Right ventricle myocardium superior (tissue), 1 donor: ENCODE measurements at places on chromosomes 7 and 10. TPM values are rescaled to one million over a fixed set of nuclear protein-coding genes. Genes with fewer than 3 reads are reported as not detected.

DNA sequence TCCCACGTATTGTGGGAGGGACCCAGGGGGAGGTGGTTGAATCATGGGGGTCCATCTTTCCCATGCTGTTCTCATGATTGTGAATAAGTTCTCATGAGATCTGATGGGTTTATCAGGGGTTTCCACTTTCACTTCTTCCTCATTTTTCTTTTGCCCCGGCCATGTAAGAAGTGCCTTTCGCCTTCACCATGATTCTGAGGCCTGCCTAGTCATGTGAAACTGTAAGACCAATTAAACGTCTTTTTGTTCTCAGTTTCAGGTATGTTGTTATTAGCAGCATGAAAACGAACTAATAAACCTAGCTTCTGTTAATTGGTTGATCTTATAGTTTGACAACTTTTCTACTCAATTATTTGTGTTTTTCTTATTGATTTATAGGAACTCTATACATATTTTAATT is 206.3 kb downstream of the NXPH1 start:
- DNase-seq, result no peak

Gene ACSM6
- not detected for total RNA-seq

GRCh38 chr10:83632701-83633100 is 506.6 kb upstream of the GHITM start:
- DNase-seq, result no peak

GRCh38 chr7:157368955-157369354 is 32.2 kb downstream of the DNAJB6 start:
- no peak for DNase-seq

Gene PRSS37
- not detected for total RNA-seq

Gene CPVL
- 37.5 TPM for total RNA-seq

DNA sequence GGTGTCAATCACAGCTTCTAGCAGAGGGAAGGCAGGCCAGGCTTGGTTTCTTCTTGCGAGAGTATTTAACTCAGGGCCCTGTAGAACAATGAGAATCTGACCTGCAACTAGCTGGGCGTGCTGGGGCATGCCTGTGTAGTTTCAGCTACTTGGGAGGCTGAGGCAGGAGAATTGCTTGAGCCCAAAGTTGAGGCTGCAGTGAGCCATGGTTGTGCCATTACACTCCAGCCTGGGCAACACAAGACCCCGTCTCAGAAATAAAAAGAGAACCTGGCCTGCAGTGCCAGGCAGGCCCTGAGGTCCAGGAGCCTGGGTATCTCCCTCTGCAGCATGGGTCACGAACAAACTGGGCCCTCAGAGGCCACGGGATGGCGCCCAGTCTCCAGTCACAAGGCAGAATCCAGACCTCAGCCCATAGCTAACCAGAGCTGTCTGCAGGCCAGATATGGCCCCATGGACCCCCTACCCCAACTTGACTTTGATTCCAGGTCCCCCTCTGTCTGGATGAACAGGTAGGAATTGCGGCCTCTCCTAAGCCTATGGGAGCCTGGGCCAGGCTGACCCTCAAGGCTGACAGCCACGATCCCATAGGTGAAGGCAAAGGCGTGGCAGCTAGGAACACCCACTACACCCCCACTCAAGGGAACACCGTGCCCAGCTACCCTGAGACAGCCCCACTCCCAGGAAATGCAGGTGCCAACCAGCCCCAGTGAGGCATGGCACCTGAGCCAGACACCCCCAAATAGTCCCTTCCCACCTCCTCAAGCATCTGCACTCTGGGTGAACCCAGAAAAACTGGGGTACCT is 102.7 kb upstream of the TNRC18 start:
- DNase-seq, result peak; percentile 71

Gene FGL2
- 11.5 TPM for total RNA-seq

DNA sequence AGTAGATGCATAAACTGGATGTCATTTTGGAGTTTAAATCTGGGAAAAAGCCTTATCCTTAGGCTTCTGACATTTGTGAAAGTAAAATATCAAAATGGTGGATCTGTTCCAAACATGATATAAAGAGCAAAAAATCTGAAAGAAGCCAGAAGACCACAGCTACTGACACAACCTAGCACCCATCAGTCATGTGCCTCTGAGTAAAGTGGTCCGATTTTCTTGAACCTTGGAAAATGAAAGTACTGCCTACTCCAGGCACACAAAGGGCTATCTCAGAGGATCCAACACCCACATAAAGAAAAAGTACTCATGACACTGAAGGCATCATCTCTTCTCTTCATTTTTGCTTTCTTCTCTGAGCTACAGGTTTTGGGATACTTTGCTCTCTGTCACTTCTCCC is 150.7 kb downstream of the KMT2E start:
- DNase-seq, result no peak

- no peak for DNase-seq
Observed at GRCh38 chr7:29288181-29289091, 93.9 kb downstream of the CHN2 start.

DNA sequence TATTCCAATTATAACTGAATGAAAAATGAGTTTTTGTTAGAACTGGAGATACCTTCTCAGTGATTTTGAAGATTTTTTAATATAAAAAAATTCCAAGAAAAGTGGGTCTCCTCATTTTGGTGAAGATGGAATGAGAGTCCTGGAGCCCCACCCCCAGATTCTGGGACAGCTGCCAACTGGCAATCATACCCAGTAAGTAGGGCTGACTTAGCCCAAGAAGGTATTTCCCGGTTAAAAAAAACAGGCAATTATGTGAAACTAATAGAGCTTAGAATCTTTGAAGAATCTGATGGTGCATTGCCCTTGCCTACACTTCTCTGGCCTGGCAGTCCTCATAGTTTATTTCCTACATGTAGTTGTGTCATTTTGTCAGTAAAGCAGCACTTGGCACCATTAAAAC is 52.8 kb upstream of the VWDE start:
- DNase-seq, result no peak
